Effector memory CD4-positive, alpha-beta T cell (primary cell): ENCODE measurements at places on chromosomes 3 and 15.

GRCh38 chr3:120443626-120444123, 7.1 kb downstream of the FSTL1 start:
- no peak for DNase-seq

GRCh38 chr15:78048628-78048920, 28.9 kb downstream of the TBC1D2B start:
- no peak for DNase-seq

DNA sequence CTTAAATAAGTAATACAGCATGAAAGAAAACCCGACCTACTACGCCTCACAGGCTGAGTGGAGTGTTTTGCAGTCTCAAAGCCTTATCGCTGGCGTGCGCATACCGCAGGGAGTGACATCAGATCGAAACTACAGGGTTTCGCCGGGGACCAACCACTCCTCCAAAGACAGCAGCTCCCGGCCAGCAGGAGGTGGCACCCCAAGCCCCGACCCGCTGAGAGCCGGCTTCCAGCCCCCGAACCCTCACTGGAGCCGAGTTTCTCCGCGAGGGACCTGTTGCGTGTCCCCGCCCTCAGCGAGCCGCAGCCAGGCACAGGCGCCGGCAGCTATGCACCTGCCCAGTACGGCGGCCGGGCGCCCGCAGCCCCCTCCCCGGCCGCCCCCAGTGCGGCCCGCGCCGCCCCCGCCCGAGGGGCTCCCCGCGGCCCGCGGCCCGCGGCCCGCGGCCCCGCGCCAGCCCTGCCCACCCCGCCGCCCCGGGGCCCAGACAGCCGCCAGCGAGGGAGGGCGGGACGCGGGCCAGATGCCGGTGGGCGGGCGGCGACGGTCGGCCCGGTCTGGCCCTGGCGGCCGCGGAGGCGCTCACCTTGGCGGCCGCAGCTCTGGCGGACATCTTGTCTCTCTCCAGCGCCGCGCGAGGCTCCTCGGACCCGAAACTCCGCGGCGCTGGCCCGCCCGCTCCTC, 710 bp downstream of the TJP1 start:
- DNase-seq: no peak

DNA sequence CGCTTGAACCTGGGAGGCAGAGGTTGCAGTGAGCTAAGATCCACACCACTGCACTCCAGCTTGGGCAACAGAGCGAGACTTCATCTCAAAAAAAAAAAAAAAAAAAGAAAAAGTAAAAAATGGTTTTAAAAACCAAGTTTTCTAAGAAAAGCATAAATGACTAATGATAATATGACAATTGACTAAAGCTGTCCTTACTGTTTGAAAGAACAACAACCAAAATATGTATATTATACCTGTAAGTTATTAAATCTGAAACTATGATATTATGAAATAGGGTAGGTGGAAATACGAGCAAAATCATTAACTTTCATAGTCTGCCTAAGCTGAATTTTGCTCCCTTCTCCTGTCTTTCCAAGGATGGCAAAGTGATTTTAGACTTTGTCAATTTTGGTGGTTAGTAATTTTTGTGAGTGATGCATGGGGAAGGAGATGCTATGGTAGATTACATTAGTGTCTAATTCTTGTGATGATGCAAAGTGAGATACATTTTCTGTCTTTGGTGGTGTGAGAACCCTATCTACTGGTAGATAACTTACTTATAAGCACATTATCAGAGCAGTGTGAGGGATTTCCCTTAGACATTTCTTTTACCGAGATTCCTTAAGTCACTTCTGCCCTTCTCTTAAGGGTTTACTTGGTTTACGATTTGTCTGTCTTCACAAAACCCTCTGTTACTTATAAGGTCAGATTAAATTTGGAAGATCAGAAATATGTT, 10.6 kb upstream of the CHD2 start:
- DNase-seq: no peak

DNA sequence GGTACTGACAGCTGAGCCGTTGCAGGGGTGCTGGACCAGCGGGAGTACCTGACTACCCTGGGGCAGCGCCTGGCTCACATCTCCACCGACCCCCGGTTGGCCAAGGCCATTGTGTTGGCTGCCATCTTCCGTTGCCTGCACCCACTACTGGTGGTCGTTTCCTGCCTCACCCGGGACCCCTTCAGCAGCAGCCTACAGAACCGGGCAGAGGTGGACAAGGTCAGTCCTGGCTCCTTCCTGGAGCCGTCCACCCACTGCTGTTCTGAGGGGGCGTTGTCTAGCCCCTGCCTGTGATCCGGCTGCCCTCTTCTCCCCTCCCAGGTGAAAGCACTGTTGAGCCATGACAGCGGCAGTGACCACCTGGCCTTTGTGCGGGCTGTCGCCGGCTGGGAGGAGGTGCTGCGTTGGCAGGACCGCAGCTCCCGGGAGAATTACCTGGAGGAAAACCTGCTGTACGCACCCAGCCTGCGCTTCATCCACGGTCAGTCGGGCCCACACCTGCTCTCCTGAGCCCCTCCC, 45.7 kb downstream of the DHX30 start:
- DNase-seq: no peak

GRCh38 chr3:121796970-121797369, 37.9 kb downstream of the IQCB1 start:
- no peak for DNase-seq

GRCh38 chr15:39720081-39720480, 62.6 kb downstream of the FSIP1 start:
- DNase-seq: no peak

- DNase-seq: no peak
These were observed 311.7 kb upstream of the SEMA6D start for GRCh38 chr15:47405365-47406162.

GRCh38 chr3:71240034-71240433, 343.5 kb downstream of the FOXP1 start:
- DNase-seq: no peak

DNA sequence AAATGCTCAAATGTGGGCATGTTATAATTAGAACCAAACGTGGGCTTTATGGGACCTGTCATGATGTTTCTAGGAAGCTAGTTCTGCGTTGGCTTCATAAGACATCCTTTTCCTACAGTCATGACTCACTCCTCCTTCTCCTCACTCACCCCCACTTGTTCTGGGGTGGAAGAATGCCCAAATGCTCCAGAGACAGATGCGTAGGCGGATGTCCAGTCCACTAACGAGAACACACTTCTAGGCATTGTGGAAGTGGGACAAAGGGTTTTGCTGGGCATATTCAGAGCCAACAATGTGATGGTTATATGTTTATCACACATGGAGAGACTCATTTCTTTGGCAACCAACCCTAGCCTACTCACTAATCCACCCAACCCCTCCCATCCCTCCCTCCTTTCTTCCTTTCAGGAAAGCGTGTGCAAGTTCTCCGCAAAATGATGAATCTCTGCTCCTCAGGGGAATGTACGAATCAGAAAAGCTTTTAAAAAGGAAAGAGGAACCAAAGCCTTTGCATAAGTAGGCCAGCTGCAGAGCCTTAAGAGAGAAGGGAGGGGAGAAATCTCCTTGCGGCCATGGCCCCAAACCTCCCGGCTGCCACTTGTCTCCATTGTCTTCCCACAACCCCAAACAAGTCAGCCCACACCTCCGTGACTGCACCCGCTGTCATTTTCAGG, 123.0 kb upstream of the SPRED1 start:
- DNase-seq: no peak
